Substantia nigra (tissue), 51 donors: ENCODE measurements at places on chromosomes 16 and 17.

GRCh38 chr17:81966343-81967243 is 5.6 kb upstream of the NOTUM start:
- no peak for DNase-seq

DNA sequence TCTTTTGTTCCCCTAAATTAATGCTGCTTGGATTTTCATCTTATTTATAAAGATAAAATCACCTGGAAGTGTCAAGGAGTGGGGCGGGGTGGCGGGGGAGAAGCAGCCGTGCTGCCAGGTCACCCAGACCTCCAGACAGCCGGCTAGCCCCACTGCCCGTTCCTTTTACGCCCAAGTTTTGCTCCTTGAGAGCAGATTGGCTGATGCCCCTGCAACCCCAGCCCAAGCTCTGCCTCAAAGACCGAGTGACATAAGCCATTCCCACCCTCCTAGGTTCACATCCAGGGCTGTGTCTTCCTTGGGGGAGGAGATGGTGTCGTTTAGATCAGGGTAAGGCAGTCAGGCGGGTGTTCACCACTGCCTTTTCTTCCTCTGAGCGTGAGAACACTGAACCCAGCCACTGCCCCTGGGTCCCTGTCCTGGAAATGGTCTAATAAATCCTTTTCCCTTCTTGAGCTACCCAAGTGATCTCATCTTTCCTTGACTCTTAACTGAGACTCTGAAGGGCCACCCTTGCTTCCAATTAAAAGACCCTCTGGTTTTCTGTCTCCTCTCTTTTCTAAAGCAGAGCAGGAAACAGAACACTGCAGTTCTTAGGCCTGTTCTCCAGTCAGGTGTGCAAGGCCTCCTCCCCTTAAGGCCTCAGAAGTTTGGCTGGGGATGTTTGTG is 5.7 kb downstream of the PDF start:
- no peak for DNase-seq

- DNase-seq = no peak
Measured at GRCh38 chr17:66965801-66966262, 1.3 kb downstream of the CACNG4 start.

- peak; percentile 19 for DNase-seq
Measured at GRCh38 chr17:62652251-62653001, 25.0 kb downstream of the MRC2 start.

DNA sequence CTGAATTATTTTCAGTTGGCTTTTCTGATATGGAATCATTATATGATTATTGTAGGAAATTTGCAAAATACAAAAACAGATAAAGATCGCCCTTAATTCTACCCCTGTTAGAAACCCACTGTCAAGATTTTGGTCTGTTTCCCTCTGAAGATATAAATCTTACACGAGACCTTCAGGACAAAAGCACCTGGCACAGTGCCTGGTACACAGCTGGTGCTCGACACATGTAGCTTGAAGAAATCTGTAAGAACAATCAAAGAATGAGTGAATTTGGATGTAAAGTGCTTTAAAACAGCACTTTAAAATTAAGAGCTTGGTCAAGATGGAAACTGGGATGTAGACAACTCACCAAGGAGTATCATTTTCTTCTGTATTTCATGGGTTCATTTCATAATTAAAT is 181.1 kb downstream of the C16orf78 start:
- DNase-seq = no peak

DNA sequence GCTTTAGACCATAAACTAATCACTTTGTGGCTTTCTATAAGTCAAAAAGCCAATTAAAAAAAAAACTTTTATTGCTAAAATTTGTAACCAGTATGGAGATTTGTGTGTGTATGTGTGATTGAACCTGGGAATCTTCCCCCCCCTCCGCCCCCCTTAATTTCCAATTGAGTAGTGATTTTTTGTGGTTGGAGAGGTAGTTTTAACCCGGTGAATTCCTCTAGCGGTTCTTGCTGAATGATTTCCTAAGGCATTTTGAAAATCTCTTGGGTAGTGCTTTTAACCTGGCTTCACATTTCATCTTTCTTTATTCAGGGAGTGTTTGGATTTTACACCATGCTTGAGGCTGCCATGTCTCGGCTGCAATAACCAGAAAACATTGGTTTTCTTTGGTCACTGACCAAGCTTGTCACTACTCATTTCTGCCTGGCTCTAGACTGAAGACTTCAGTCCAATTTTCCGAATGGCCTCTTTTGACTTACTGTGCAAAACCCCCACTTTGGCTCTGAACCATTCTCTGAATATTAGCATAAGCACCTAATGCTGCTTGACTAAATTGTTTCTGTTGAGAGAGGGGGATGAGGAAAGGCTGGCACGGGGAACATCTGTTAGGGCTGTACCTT is 35.6 kb downstream of the PRKCA start:
- DNase-seq = no peak

DNA sequence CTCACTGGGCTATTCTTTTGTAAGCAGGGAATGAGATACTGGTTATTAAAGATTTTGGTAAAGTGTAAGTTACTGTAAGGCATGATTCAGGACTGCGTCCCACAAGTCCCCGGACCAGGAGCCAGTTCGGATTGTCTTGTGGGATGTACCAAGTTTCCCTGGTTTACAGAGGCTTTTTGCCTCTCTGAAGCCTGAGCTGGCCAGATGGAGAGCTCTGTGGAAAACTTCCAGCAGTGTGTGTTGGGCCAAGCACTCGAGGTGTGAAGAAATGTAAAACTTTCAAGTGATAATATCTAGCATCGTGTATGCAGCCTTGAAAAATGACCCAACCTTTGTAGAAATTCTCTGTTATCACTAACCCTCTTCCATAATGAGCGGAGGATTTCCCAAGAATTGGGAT is 2.4 kb downstream of the EPN2 start:
- no peak for DNase-seq

GRCh38 chr17:9513266-9513665 is 62.4 kb downstream of the STX8 start:
- DNase-seq = no peak

GRCh38 chr16:83068686-83069085 is 441.9 kb downstream of the CDH13 start:
- DNase-seq = no peak

DNA sequence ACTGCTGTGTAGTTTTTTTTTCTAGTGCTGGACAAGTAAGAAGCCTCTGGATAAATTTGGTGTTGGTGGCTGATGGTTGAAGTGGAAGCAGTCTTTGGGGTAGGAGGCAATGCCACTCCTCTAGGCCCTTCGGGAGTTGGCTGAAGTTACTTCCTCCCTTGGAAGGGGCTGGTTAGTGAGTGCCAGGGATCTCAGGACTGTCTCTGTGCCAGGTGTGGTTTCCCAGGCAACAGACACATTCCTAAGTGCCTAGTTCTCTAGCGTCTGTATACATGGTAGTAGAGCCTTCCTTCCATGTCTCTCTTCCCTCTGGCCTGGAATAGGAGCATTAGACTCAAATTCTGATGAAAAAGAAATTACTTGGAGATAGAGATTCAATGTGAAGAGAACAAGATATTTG is 15.3 kb downstream of the TMEM98 start:
- DNase-seq = no peak

DNA sequence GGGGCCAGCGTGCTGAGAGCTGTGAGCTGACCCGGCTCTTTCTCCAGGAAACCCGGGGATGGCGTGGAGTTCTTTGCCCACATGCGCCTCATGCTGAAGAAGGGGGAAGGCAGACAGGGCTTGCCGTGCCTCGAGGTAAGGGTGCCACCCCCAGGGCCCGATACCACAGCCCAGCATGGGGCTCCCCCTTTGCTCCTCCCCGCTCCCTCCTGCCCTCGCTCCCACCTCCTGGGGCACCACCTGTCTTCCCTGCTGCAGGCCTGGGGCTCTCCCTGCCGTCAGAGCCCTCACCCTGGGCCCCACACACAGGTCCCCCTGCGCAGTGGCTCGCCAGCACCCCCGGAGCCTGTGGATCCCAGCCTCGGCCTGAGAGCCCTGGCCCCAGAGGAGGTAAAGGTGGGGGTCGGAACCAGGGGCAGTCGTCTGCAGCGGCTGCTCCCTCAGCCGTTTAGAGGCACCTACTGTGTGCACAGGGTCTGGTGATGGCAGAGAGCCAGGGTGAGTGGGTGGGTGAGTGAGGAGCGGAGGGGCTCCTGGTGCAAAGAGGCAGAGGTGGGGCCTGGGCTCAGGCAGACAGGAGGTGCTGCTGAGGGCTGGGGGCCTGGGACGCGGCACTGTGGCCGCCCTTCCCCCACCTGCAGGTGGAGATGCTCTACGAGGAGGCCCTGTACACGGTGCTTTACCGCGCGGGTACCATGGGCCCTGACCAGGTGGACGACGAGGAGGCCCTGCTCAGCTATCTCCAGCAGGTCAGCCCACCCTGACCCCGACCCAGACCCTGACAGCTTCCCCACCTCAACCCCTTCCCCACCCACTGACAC is 5.6 kb downstream of the BAIAP3 start:
- DNase-seq = no peak

GRCh38 chr17:1621273-1621954 is 7.2 kb downstream of the SLC43A2 start:
- no peak for DNase-seq

DNA sequence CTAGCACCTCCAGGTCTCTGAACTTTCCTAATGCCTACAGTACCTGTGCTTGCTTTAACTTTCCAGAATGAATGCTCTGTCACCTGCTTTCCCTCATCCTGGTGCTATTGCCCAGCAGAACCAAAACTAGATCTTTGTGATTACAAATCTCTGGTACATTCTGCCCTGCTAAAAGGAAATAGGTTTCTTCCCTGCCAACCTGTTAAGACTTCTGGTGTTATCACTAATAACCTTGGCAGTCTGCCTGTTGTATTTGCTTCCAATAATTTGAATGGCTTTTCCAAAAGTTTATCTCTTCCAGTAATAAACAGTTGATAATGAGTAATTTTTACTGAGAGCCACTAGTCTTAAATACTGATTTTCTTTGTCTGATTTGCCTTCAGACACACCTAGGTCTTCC is 15.4 kb downstream of the PDZD9 start:
- no peak for DNase-seq

- DNase-seq = no peak
Measured at GRCh38 chr16:70390774-70391173, 44.1 kb downstream of the DDX19A start.

DNA sequence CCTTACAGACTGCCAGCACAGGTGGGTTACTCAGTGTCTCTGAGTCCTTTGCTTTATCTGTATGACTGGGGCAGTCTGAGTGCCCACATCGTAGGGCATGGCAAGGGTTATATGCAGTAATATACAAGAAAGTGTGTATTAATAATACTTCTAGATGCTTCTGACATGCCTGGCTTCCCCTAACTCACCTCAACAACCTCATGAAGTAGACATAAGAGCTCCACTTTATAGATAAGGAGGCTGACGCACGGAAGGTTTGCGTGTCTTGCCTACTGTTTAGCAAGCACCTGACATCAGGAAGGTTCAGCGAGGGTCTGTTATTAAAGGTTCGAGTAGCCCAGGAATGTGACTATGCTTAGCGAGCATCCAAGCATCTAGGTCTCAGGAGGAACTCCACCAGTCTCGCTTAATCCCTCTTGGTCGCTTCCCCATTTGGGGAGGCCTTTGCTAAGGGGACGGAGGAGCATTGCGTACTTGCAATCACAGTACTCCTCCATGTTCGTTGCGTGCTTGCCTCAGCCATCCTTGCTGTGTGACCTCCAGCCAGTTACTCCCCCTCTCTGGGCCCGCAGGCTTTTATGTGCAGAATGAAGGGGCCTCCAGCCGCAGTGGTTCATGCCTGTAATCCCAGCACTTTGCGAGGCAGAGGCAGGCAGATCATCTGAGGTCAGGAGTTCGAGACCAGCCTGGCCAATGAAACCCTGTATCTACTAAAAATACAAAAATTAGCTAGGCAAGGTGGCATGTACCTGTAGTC is 1.6 kb downstream of the KCNG4 start:
- no peak for DNase-seq

DNA sequence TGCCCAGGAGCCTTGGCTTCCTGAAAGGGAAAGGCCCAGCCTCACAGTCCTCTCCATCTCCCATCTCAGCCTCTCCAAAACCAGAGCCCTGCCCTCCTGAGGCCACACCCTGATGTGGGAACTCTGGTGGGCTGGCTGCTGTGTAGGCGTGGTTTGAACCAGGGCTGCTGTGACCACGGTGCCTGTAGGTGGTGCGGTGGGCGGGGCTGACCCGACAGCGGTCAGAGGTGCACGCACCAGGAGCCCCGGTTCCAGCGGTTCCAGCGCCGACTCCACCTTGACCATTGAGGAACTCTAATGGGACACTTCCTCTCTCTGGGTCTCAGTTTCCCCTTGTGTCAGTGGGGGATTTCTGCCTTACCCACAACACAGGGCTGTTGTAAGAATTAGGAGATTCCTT is 2.4 kb downstream of the RAP1GAP2 start:
- no peak for DNase-seq

- no peak for DNase-seq
Measured at GRCh38 chr17:50274142-50274896, at the start of gene TMEM92. TSS of gene TMEM92 (plus strand) at chr17:50274466. CDS start at chr17:50274502, 36 bp downstream.

DNA sequence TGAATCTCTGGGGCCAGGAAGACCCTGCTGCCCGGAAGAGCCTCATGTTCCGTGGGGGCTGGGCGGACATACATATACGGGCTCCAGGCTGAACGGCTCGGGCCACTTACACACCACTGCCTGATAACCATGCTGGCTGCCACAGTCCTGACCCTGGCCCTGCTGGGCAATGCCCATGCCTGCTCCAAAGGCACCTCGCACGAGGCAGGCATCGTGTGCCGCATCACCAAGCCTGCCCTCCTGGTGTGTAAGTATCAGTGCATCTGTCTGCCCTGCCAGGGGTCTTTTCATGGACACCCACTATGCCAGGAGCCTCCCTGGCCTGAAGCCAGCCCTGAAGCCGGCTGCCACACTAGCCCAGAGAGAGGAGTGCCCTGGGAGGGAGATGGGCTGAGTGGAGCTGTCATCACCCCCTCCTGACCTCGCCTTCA is at the start of gene CETP:
CETP (plus strand) TSS at position 100 of the 431 bp plus-strand sequence; CDS start at position 130, 30 bp downstream.
- no peak for DNase-seq

- DNase-seq = no peak
Measured at GRCh38 chr16:54588026-54588425, 301.4 kb upstream of the IRX3 start.

DNA sequence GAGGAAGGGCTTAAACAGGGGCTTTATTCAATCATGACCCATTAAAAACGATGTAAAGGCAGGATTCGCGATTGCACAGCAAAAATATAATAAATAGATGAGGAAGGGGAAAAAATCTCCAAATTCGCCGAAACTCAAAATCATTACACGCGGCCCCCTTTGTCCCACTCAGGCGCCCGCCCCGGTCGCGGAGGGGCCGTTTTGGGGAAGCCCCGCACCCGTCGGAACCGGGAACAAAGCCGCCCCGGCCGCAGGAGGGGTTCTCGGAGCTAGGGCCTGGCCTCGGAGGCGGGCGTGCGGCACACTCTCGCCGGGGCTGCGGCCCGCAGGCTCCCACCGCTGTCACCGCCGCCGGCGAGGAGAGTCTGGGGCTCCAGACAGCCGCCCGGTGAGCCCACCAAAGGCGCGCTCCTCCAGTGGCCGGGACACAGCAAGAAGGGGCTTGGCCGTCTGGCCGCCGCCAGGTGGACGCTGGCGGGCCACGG is 521 bp downstream of the C16orf87 start:
- no peak for DNase-seq

DNA sequence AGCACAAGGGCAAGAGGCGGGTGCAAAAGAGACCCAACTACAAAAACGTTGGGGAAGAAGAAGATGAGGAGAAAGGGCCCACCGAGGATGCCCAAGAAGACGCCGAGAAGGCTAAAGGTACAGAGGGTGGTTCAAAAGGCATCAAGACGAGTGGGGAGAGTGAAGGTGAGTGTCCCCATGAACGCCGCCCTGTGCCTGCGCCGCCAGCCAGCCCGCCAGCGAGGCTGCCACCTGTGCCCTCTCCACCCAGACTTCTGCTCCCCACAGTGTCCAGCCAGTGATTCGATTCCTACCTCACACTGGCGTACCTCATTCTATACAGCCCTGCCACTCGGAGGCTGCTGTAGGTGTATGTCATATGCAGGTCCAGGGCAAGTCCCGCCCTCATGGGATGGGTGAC is 58.8 kb downstream of the CLEC16A start:
- DNase-seq = no peak

- DNase-seq = peak; percentile 75
Measured at GRCh38 chr16:29807426-29808218, 1.3 kb downstream of the MAZ start.
